ENCODE measurements at places on chromosomes 2 and 18.

DNA sequence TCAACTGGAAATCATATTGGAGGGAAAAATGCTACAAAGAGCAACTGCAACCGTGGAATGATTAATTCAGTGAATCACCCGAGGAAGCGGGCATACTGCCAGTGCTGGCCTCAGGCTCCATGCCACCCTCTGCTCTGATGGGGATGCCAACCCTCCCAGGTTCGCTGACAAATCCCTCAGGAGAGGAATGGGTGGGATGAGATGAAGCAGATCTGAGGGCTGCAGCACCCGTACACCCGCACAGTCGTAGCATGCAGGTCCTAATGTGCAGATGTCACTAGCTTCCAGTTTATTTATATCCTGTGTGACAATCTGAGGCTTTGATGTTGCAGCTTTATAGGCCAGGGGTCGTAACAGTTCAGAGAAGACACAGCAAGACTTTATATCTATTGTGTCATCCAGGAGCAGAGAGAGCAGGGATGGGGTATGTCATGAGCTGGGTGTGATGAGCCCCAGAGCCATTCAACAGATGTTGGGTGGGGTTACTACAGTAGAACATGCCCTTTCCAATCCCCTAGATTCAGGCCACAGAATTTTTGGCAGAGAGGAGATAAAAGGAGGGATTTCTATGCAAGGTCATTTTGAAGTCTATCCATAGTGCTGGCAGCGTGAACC lies 44.6 kb downstream of the DPP4 start:
- no peak for DNase-seq

DNA sequence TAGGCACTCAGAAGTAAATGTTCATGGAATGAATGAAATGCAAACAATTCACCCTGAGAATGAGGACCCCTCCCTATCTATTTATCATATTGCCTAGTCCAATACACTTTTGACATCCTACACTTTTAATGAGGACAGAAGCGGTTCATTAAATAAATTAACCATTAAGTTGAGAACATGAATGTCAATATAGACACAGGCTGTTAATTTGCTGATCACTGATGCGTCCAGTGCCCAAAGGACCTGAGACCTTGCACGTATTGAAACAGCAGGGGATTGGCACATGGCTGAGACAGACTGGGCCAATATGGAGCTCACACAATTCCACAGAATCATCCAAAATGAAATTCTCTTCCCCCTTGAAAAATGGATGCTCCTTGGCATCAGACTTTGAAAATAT lies 430.0 kb downstream of the SLC4A3 start:
- no peak for DNase-seq

DNA sequence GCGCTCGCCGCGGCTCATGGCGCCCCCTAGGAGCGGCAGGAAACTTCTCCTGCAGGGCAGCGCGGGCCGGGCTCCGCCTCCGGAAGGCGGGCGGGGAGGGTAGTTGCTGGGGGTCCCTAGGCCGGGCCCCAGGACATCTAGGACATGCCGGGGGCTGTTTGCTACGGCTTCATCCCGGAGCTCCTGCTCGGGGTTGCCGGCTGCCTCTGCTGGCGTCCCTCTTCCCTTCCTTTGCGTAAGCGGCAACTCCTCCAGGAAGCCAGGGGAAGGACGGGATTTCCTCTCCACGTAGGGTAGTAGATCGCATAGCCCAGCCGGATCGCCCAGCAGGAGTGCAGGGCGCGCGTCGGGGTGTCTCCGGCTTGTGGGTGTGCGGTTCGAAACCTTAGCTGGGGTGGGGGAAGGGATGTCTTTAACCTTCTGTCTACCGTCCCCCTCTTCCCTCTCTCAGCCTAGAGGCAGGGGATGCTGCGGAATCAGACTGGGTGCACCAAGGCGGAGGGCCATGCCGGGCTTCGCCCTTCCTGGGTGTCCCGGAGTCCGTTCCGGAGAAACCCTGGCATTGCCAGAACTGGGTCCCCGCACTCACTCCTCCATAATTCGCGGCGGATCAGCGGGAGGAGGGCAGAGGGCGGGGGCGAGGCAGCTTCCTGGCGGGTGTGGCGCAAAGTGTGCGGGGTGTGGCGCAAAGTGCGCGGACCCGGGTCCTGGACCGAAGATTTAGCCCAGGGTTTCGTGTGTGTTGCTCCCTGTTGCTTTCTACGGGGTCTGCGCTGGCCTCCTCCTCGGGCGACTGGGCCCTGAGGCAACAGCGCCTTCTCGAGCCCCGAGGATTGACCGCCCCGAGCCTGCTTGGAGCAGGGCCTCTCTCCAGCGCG lies 12.2 kb upstream of the SKOR2 start:
- DNase-seq, result no peak

DNA sequence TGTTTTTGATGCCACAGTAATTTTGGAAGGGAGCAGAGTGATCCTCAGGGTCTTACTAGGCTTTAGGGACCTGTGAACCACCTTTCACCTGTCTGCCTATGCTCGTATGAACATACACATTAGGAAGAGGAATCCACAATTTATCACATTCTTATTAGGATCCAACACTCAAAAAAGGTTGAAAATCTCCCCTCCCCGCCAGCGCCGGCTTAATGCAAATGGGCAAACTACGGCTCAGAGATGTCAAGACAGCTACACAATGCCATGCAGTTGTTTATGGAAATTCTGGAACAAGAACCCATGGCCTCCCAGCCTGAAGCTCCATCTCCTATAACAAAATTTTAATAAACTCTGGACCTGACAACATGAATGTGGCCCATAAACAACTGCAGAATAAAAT lies 375.9 kb upstream of the ACVR2A start:
- DNase-seq, result no peak

GRCh38 chr2:25903216-25903776 lies 25.0 kb upstream of the ASXL2 start:
- no peak for DNase-seq

DNA sequence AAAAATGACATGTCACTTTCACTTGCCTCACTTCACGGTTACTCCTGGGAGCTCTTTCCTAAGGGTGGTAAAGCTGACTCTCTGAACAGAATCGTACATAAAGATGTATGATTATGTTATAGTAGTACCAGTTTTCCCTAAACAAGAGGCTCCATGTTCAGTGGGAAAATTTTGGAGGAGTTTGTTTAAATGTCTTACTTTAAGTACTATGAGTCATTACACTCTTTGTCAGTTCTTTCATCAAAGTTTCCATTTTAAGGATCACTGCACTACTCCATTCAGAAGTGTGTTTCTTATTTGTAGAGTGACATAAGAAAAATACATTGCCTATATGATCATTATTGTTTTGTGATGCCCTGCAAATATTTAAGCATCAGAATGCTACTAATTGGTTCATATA lies 121.1 kb upstream of the FIGN start:
- no peak for DNase-seq

- no peak for DNase-seq
Observed at GRCh38 chr2:43289331-43289730, 62.9 kb upstream of the ZFP36L2 start.

DNA sequence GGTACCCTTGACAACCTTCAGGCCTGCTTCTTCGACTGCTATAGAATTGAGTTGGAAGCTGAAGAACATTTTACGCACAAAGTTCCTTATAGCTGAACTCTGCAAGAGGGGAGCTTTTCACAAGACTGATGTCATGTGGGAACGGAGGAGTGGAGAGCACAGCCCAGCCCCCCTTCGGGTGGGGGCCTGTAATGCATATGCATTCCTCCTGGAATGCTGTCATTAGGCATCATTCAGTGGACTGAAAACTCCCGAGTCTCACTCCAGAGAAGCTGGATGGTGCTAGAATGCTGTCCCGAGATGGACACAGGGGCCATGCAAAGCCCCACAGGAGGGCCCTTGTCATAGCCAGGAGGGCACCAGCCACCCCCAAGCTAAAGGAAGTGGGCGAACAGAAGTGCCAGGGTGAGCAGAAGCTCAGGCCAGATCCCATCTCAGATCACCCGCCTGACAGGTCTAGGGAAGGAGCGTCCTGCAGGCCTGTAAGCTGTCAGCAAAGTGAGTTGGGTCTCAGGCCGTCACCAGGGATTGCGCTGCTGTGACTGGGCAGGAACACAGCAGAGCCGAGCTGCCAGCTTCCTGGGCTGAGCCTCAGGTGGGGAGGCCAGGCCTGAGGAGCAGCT lies 43.8 kb upstream of the RBM44 start:
- DNase-seq, result no peak

- no peak for DNase-seq
Observed at GRCh38 chr2:10934979-10935350, 23.2 kb downstream of the KCNF1 start.

DNA sequence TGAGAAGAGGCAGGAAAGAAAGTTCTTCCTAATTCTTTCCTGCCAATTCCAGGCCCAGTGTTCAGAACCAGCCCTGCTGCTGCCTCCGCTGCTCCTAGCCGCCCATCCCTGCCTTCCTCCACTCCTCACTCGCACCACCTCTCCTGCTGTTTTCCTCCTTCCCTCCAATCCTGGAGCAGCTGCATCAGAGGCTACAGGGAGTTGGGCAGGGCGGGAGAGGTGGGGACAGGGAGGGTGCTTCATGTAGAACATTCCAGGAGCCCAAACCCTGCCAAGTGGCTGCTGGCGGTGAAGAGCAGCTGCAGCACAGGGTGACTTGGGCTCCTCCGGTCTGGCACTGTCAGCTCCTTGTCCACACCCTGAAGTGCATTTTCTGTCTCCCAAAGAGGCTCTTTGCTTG lies 176.3 kb downstream of the TNS1 start:
- peak; percentile 46 for DNase-seq

DNA sequence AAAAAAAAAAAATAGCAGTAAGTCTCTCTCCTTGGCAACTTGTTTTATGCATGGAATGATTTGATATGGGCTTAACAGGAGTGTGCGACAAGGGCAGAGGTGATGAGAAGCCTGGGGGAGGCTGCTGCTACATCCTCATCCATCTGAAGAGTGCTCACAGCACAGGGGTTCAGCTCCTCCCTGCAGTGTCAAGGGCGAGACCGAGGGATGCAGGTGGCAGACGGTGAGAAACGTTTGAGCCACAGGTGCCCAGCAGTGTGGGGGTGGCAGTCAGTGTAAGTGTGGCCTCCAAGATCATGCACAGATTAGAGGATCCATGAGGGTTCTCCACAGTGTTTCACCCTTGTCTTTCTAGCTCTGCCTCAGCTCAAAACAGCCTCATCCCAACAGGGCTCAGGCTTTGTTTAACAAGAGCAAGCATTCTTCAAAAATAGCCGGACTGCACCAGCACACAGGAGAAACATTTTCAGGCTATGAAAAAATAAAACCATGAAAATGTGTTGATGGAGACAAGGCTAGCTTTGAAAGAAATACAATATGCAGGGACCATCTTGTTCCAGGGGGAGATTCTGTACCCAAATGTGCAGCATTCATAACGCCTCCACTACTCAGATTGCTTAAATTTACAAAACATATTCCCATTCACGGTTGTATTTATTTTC lies 324.5 kb upstream of the MYT1L start:
- DNase-seq, result no peak

- no peak for DNase-seq
Observed at GRCh38 chr2:45788401-45788800, 136.9 kb downstream of the PRKCE start.

- DNase-seq, result no peak
Observed at GRCh38 chr2:239110595-239111048, 262.7 kb downstream of the TWIST2 start.

- no peak for DNase-seq
Observed at GRCh38 chr2:3644246-3644525, 13.8 kb upstream of the ALLC start.

- DNase-seq, result no peak
Observed at GRCh38 chr2:99140860-99141109, 722 bp upstream of the C2orf15 start.

- no peak for DNase-seq
Observed at GRCh38 chr2:26196683-26197418, 24.0 kb downstream of the GAREM2 start.

GRCh38 chr2:96526101-96526591 lies 10.4 kb upstream of the ARID5A start:
- no peak for DNase-seq

- no peak for DNase-seq
Observed at GRCh38 chr2:127449898-127450297, 31.7 kb downstream of the PROC start.

DNA sequence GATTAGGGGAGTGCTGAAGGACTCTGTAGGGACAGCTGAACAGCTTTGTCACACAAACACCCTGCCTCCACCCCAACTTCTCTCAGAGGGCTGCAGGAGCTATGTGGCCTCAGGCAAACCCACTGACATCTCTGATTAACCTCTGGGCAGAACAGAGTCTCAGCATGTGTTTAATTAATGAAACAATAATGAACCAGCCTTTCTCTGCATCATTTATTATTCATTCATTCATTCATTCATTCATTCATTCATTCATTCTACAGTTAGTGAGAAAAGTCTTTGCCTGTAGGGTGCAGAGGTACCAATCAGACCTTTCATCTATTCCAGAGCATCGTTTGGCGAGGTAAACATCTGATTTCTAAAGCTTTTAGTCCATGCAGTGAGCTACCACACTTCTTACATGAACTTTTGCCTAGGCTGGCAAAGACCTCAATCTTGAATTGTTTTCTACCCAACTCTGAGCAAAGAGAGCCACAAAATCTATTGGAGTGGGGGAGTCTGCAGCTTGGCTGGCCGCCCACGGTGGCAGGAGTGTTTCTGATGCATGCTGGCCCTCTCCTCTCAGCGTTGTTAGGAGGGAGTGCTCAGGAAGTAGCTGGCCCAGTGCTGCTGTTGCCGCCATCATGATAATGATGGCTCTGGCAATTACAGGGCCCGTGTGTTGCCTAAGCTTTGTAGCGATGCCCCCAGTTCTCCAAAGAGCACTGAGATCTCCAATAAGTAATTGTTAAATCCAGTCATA lies 198.9 kb downstream of the SMAD7 start:
- no peak for DNase-seq

- no peak for DNase-seq
Observed at GRCh38 chr2:120797421-120798221, 62.0 kb downstream of the GLI2 start.

DNA sequence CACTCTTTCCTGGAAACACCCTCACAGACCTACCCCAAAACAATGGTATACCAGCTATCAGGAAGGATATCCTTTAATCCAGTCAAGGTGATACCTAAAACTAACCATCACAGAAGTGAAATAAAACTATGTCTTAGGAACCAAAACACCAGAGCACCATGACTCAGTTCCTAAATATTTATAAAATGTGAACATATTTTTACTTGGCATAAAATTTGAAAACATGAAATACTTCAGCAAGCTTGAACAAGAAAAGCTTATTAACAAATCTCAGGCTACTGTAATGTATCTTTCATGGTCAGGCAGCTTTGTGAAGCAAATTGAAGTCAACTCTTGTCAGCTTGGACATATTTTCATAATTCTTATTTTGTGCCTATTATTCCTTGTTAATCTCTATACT lies 440.8 kb upstream of the CDH20 start:
- no peak for DNase-seq

- DNase-seq, result no peak
Observed at GRCh38 chr2:204187229-204188083, 250.9 kb downstream of the ICOS start.

DNA sequence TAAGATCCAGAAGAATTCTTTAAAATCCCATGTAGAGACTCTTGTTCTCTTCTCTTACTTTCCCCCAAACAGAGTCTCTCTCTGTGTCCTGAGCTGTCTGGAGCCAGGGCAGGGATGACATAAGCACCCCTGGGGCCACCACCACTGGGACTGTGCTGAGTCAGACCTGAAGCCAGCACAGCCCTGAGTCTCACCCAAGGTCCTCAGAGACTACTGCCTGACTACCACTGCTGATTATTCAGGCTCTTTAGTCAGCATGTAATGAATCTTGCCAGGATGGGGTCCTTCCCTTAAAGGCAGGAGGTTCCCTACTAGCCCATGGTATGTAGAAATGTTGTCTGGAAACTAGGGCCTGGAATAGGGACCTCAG lies 34.9 kb upstream of the DYNC1I2 start:
- DNase-seq, result no peak

GRCh38 chr2:54704688-54705605 lies 18.5 kb upstream of the EML6 start:
- peak; percentile 43 for DNase-seq

- no peak for DNase-seq
Observed at GRCh38 chr2:169302364-169302763, 60.0 kb downstream of the LRP2 start.

Measured in hematopoietic multipotent progenitor cell treated with erythropoietin and hydrocortisone succinate and interleukin-3 and kit ligand, for 15 days (in vitro differentiated cells).